ENCODE measurements at places on chromosomes 5 and 9.

DNA sequence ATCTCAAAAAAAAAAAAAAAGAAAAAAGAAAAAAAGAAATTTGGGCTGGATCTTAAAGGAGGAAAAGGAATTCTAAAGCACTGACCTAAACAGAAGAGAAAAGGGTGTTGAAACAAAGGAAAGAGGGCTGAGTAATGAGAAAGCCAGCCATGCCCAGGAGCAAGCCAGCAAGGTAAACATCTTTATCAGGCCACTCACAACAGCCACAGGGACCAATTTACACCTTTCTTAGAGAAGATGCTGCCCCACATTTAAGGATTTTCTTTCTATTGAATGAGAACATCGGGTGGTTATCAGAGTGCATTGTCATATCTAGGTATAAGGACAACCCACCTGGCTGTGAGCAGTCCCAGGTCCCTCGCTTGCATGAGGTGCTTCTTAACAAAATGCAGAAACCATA lies 16.6 kb downstream of the LHFPL2 start:
- DNase-seq: no peak

DNA sequence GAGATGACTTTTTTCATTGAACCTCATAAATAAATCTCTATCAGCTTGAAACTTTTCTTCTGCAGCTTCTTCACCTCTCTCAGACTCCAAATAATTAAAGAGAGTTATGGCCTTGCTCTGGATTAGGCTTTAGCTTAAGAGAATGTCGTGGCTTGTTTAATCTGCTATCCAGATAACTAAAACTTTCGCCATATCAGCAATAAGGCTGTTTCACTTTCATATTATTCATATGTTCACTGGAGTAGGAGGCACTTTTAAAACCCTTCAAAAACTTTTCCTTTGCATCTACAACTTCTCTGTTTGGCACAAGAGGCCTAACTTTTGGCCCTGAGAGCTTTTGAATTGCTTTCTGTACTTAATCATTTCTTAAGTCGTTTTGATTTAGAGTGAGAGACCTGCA lies 386.9 kb upstream of the FAM174A start:
- DNase-seq: no peak

GRCh38 chr9:124218438-124218982 lies 39.2 kb upstream of the NEK6 start:
- no peak for DNase-seq

- no peak for DNase-seq
Measured at GRCh38 chr5:1765141-1765879, 34.3 kb downstream of the MRPL36 start.

DNA sequence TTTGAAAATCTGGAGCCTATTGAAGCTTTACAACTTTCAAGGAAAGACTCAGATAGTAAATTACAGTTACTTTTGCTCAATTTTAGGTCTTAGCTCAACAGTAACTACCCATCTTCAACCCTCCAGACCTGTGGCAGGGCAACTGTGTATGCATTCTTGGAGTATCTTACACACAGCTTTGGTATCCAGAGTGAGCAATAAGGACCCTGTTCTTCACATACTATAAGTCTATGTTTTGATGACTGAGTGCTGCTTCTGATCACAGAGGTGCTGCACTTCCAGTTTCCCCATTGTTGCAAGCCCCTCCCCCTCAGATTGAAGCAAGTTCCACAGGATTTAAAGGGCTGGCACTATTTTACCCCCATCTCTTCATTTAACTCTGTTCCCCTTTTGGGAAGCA lies 737.4 kb upstream of the GRAMD2B start:
- no peak for DNase-seq

GRCh38 chr5:39928709-39929108 lies 503.9 kb upstream of the DAB2 start:
- DNase-seq: no peak

- DNase-seq: no peak
Measured at GRCh38 chr5:102682101-102682647, 72.9 kb upstream of the PAM start.

DNA sequence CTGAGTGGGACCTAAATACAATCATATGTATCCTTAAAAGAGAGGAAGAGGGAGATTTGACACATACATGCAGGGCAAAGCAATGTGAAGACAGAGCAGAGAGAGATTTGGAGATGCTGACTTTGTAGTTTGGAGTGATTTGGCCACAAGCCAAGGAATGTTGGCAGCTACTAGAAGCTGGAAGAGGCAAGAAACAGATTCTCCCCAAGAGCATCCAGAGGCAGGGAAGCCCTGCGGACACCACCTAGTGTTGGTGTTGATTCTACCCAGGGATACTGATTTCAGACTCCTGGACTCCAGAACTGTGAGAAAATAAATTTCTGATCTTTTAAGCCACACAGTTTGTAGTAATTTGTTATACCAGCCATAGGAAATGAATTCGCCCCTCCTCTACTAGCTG lies 64.9 kb upstream of the OSMR start:
- DNase-seq: no peak

DNA sequence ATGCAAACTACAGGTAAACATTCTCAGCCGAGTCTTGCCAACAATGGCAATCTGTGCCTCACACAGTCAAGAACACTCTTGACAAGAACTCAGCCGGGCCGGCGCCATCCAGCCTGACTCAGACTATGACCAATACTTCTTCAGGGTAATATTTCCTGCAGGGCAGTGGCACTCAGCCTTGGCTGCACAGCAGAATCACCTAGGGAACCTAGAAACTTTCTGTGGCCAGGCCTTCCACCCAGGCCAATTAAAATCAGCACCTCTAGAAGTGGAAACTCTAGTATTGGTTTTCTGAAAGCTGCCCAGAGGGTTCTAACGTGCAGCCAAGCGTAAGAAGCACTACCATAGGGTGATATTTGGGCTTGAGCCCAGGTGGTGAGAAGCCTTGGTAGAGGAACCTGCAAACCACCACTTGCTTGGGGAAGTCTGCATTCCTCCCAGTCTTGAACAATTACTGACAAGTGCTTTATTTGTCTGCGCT lies 120.6 kb downstream of the TTLL11 start:
- no peak for DNase-seq

GRCh38 chr5:64347309-64347708 lies 158.5 kb upstream of the RGS7BP start:
- no peak for DNase-seq

- DNase-seq: no peak
Measured at GRCh38 chr5:41722359-41722950, 147.8 kb downstream of the OXCT1 start.

GRCh38 chr9:121739971-121740370 lies 88.5 kb downstream of the DAB2IP start:
- DNase-seq: no peak

GRCh38 chr9:37417252-37417803 lies 5.2 kb upstream of the GRHPR start:
- DNase-seq: no peak

- no peak for DNase-seq
Measured at GRCh38 chr5:14744296-14745187, 80.0 kb downstream of the OTULIN start.

- no peak for DNase-seq
Measured at GRCh38 chr5:108148715-108149139, 233.2 kb downstream of the FBXL17 start.

GRCh38 chr9:38362852-38363588 lies 29.5 kb upstream of the ALDH1B1 start:
- DNase-seq: no peak

GRCh38 chr5:150556859-150557508 lies 49.1 kb downstream of the NDST1 start:
- no peak for DNase-seq

GRCh38 chr5:142798099-142798770 lies 28.1 kb downstream of the ARHGAP26 start:
- no peak for DNase-seq

DNA sequence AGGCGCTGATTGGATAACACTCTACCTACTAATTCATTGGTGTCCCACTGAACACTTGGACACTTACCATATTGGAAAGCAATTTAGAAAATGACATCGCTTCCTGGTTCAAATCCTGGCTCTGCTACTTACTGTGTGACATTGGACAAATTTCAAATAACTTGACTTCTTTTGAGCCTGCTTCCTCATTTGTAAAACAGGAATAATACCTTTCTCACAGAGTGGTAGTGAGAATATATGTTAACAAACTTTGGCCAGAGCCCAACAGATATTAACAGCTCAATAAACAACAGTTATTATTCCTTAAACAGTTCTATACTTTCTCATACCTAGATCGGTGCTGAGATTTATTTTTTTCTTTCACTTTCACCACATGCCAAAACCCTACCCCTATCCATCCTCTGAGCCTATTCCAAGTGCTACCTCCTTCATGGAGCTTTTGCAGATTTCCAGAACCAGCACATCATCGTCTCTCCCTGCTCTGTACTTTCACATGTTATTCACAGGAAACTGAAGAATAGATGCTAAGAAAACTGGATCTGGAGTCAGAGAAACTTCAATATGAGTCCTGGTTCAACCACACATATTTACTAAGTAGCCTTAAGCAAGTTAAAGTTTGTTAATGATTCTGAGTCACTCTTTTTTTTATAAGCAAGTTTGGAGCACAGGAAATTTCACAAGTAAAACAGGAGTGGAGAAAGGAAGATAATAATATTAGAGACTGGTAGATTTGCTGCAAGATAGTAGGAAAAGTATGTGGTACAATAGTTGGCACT lies 92.3 kb downstream of the STRBP start:
- DNase-seq: no peak

DNA sequence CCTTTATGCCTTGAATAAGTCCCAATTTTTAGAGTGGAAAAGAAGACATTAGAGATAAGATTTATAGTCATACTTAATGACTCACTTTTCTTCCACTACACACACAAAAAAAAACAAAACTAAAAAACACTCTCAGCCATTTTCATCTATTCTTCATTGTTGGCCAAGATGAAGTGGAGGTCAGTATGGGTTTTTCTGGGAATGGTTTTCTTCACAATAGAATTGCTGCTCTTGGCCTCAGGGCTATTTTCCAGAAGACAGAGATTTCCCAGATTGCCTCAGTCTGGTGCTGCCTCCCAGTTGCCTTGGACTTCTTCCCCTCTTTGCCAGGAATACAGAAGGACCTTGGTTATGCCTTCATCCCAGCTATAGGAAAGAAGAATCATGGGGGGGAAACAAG lies 463.7 kb downstream of the TMEM232 start:
- DNase-seq: no peak

DNA sequence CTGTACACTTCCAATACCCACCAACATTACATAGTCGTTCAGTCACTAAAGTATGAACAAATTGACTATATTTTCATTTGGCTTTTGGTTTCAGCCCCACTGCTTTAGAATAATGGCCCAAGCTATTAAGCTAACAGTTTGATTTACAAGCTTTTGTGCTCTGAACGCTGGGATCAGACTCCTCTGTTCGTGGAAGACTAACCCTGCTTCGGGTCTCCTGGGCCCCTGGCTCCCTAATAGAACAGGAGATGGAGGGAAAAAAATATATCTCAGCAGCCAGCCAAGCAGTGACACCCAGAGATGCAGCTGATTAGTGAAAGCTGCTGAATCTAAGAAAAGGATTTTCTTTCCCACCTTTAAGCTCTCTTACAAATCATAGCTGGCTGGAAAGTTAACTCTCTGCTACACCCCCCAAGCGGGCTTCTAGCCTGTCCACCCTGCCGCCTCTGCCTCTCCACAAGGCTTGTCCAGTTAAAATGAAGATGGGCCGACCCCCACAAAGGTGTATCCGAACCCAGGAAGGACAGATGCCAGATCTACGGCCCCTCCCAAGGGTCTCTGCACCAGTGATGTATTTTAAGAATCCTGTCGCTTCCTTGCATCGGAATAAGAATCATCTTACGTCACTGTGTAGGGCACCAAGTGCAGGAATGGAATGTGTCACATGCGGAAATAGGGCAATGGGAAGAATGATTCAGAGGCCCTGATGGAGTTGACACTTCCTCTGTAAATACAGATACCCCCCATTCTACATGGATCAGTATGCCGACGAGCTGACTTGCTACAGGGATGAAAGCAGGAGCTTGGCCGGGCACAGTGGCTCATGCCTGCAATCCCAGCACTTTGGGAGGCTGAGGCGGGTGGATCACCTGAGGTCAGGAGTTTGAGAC lies 33.4 kb upstream of the BARHL1 start:
- no peak for DNase-seq

GRCh38 chr5:126515337-126515736 lies 79.7 kb downstream of the ALDH7A1 start:
- DNase-seq: no peak

DNA sequence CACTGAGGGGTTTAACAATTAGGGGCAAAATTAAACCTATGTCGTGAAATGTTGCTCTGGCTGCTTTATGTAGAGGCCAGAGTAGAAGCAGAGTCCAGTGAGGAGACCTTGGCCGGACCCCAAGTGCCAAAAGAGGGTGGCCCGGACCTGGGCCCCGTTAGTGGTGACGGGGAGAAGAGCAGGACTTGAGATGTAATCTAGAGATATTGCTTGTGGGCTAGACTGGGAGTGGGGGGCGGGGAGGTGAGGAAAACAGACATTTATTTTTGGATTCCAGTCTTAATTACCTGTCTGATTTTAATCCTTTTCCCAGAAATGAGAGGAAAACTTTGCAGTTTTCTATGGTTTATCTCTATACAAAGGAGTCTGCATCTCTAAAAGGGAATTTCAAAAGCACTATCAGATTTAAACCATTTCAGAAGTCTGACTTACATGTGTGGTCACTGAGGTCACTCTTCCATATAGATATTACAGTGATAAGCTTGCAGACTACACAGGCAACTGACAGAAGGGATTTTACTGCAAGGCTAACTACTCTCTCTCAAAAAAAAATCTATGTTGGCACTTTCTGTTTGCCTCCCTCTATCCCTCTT lies 108.1 kb downstream of the MED27 start:
- no peak for DNase-seq

DNA sequence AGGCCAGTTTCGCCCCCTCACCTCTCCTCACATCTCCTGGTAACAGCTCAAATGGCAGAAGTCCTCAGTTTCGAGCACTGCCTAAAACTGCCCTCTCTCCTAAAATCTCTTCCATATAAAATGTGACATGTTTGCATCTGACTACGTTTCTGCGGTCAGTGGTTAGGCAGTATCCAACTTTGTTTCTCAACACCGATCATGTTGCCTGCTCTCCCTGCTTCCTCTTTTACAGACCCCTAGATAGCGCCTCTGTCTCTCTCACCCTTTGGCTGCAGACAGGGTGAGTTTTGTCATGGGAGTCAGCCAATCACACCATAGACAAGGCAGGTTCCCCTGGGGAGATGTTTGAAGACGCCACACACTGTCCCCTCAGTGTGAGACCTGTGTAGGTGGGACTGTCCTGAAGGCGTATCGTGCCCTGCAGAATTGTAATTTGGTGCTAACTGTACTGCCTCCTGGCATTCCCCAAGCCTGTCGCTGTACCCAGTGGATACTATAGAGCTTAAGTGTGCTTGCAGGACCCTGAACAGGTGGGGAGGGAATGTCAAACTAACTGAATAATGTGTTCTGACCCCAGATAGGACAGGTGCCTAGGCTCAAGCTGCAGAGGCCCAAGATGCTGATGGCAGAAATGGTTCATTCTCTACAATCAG lies 1.1 kb downstream of the HEXB start:
- no peak for DNase-seq

DNA sequence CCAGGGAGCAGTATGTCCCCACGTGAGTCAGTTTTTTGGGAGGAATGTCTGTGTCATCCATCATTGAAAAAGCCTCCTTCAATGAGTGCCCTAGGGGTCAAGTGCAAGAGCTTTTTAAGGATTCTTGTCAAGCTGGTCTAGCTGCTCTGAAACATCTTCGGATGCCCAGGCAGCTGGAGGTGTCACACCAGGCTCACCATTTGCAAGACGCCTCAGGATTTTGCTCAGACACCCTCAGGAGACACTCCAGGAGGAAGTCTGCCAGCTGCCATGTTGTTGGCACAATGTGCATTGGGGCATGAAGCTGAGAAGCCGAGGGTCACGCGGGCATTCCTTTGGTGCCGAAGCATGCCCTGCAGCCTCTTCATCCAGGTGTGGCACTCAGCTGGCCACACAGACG lies 111.1 kb upstream of the S1PR3 start:
- DNase-seq: no peak

GRCh38 chr9:32581512-32582143 lies 8.7 kb upstream of the NDUFB6 start:
- no peak for DNase-seq

Data from stimulated activated CD4-positive, alpha-beta T cell treated with anti-CD3 and anti-CD28 coated beads, Interleukin-1b, Interleukin-23, amount 100 ng/mL, for 24 hours (primary cell).